ENCODE measurements at places on chromosomes 11 and 22.

DNA sequence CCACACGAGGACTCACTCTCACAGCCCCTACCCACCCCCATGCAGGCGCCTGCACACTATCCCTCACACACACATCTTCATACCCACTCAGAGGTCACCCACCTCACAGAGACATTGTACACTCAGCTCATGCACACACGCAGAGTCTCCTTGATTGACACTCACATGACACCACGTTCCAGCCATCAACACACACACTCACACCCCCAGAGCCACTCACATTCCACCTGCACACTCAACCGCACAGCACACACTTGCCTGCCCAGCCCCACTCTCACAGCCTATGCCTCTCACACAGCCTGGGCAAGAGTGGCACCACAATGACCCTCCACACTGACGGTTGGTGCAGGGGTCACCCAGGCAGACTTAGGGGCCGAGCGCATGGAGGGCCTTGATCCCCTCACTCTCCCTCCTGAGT, 2.2 kb downstream of the SPI1 start:
- DNase-seq: no peak

DNA sequence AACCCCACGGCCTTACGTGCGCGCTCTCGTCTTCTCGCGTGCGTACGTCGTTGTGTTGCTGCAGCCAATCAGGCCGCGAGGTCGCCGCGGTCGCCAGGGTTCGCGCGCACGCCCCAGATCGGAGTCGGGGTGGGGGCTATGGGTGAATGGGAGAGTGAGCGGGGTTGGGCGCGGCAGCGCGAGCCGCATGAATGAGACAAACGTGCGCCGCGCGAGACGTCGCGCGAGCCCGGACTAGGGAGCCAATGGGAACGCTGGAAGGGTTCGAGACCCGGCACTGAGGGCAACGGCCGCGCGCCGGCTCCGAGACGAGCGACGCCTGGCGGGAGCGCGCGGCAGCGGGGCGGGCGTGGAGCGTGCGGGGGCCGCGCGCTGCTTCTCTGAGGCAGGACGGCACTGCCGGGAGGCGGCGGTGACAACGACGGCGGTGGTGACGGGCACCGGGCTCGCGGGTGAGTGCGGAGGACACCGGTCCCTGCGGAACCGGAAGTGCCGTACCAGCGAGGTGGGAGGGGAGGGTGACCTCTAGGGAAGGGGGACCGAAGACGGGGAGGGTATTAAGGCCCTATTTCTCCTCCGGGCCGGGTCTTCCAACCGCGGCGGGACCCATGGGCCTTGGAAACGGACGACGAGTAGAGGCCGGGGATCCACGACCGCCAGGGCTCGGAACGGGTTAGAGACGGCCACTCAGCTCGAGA, at the start of gene ZDHHC5:
Gene ZDHHC5 (plus strand): TSS at position 379 of the 698 bp plus-strand sequence. CDS start 4,977 bp downstream, outside the sequence.
- peak; percentile 98 for DNase-seq

GRCh38 chr11:69209421-69210309, 53.9 kb downstream of the SMIM38 start:
- no peak for DNase-seq

- no peak for DNase-seq
Measured at GRCh38 chr11:68950270-68950669, 30.5 kb downstream of the MRGPRD start.

DNA sequence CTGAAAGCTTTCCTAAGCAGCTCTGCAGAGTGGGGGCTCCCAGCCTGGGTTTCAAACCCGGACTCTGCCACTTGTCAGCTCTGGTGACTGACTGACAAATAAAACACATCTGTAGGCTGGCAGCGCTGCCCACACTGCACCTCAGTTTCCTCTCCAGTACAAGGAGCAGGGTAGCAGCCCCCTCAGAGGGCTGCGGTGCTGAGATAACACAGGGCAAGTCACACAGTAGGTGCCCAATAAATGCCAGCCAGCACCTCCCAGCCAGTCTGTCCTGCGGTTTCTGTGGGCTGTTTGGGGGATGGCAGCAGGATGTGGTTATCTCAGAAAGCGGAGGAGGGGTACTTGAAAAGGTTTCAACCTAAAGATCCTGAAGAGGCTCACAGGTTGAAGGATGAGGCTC, 1.5 kb downstream of the SYT12 start:
- DNase-seq: no peak
